Hindlimb muscle (tissue), 1 donor: ENCODE measurements at places on chromosomes 4 and X. TPM values are rescaled to one million over a fixed set of nuclear protein-coding genes. Genes with fewer than 3 reads are reported as not detected.

DNA sequence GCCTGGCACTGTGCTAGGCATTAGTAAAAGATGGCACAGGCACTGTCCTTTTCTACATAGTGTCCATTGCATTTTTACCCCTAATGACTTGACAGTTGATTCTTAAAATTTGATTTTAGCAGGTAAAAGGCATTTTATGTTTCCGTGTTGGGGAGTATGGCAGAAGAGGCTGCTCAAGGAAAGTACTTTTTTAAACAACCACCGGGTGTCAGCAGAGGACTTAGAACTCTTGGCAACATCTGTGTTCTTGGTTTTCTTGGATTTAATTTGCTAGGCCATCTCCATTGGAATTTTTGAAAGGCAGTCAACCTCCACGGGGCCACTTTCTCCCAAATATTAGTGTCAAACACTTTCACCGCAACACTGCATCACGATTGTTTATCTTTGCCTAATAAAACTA is 102.9 kb downstream of the TSPAN7 start:
- DNase-seq, result peak; percentile 26

- no peak for DNase-seq
Observed at GRCh38 chr4:115233600-115233999, 120.2 kb upstream of the NDST4 start.

DNA sequence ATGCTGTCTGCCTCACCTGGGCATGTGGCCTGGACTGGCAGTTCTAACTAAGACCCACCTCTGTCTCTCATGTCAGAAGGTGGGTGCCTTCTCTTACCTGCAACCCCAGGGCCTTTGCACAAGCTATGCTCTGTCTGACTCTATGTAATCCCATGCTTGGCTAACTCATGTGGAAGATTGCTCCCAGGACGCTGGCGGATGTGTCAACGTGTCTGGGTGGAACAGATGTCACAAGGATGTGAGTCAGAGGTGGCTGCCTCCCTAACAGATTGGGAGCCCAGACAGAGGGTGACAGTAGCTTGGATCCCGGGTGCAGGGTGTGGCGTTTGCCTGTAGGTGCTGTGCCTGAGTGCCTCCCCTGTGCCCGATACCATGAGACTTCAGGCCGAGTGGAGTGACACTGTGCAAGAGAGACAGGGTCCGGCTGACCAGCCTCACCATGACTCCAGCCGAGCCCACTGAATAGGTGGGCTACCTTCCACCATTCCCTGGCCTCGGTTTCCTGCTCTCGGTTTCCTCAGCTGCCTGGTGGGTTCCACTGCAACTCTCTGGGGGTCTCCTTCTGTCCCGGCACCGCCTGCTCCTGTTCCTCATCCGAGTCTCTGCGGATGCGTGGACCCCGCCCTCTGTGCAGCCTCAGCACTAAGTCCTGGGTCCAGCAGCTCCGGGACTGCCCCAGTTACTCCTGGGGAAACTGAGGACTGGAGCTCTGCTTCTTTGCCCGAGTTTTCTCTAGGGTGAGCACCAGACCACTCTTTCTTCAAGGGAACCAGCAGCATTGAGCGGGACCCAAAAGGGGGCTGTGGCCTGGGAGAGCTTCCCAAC is 11.0 kb downstream of the SH3BP2 start:
- no peak for DNase-seq

DNA sequence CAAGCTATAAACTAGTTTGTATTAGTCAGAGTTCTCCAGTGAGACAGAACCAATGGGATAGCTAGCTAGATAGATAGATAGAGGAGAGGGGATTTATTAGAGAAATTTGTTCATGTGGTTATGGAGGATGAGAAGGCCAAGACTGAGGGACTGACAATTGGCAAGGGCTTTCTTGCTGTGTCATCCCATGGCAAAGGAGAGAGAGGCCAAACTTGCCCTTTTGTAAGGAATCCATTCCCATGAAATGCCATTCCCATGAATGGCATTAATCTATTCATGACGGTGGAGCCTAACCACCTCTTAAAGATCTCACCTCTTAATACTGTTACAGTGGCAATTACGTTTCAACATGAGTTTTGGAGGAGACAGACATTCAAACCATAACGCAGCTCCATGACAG is 58.1 kb downstream of the LINC00632 start:
- DNase-seq, result no peak

GRCh38 chr4:73822812-73823504 is 13.5 kb upstream of the CXCL6 start:
- no peak for DNase-seq

- DNase-seq, result peak; percentile 38
Observed at GRCh38 chrX:24494647-24495075, 29.6 kb downstream of the PDK3 start.

GRCh38 chr4:88672987-88673386 is 24.6 kb downstream of the NAP1L5 start:
- DNase-seq, result peak; percentile 10

DNA sequence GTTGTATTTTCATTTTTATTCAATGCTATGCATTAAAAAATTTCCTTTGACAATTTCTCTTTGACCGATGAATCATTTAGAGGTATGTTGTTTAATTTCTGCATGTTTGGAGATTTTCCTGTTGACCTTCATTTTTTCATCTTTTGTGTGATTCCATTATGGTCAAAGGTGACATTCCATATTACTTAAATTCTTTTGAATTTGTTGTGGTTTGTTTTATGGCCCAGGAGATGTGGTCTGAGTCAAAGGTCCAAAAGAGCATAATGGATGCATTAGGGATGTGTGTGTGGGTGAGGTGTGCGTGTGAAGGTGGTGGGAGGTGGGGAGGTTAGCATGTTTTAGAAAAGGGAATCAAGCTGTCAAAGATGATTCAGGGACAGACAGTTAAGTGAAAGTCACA is 76.0 kb upstream of the GIMD1 start:
- DNase-seq, result no peak

TRIM2 gene
- 18.7 TPM for polyA plus RNA-seq

CDX4 gene
- not detected for polyA plus RNA-seq

ARHGAP24 gene
- 49.0 TPM for polyA plus RNA-seq
